ENCODE measurements at places on chromosomes 13 and 19. TPM values are rescaled to one million over a fixed set of nuclear protein-coding genes. Genes with fewer than 3 reads are reported as not detected.
A peak's percentile ranks its signal among the peaks of the same experiment; 100 is the strongest.

The ARHGAP45 gene
- total RNA-seq, result 13.2 TPM

GRCh38 chr19:30078381-30078910, 136.4 kb downstream of the URI1 start:
- no peak for DNase-seq

The SMIM44 gene
- not detected for total RNA-seq

The SWSAP1 gene
- total RNA-seq, result 0.78 TPM

DNA sequence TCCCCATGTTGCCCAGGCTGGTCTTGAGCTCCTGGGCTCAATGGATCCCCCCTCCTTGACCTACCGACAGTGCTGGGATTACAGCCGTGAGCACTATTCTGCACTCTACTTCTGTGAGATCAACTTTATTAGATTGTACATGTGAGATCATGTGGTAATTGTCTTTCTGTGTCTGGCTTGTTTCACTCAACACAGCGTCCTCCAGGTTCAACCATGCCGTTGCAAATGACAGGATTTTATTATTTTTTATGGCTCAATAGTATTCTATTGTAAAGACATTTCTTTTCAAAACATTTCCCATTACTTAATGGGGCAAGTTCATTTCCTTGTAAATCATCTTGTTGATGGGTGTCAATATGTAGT, 1.5 kb upstream of the OBI1 start:
- no peak for DNase-seq

DNA sequence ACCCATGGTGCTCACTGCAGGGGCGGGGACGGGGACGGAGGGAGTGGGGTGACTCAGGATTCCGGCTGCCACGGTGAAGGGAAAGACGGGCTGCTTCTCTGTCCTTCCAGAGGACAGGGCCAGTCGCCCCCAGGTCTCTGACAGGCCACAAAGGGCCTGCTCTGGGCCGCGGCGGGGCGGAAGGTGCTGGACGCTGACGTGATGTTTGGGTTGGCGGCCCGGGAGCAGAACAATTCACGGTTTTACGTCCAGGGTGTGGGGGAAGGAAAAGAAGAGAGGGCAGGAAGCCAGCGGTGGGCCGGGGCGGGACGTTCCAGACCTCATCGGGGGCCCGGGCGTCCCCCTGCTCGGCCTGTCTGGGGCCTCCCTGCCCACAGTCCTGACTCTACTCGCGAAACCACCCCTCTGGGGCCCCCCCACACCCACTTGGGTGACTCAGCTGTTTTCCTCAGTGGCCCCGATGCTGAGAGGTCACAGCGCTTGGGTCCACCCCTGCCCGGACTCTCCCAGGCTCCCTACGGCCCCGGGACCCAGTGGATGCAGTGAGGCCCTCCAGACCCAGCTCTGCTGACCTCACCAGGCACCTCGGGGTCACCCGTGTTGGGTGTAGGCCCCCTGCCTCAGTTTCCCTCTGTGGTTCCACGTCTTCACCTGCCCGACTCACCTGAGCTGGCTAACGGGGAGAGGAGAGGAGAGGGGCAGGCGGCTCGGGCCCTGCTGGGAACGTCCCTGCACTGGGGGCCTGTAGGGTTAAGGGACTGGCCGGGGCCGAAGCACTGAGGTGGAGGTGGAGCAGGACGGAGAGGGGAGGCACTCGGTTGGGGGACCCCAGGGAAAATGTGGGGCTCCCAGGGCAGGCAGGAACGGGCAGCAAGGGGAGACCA, 29.2 kb downstream of the PIP5K1C start:
- DNase-seq, result peak; percentile 33

DNA sequence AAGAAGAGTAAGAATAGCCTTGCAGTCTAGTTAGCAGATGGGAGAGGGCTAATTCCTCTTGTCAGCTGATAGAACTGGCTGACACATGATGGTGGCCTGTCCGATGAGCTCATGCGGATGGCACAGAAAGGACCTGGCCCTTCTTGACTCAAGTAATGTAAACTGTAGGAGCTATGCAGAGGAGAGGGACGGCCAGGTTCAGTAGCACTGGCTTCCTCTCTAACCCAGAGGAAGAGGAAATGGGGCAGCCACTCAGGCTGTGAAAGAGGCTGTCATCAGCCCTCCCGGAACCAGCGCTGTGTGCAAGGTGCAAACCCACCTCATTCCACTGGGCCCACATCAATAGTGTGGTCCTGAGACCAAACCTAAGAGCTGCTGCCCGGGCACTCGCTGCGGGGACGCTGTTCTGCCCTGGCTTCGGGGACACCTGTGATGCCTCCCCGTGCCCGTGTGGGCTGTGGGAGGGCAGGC, 30.8 kb upstream of the USE1 start:
- DNase-seq, result no peak

- peak; percentile 41 for DNase-seq
These were observed 572 bp upstream of the FKBP8 start for GRCh38 chr19:18543814-18544475.

- peak; percentile 21 for DNase-seq
These were observed 933 bp downstream of the TFPT start for GRCh38 chr19:54114340-54115108.

- no peak for DNase-seq
These were observed 296.0 kb downstream of the OLFM4 start for GRCh38 chr13:53324656-53325055.

The SIGLEC8 gene
- total RNA-seq, result not detected

The C19orf38 gene
- not detected for total RNA-seq

The SPACA4 gene
- not detected for total RNA-seq

The RHPN2 gene
- total RNA-seq, result 11.2 TPM

- DNase-seq, result peak; percentile 51
These were observed at the start of gene IQCN for GRCh38 chr19:18274219-18274780. Gene IQCN, minus strand, starts transcription at chr19:18274452. Its CDS starts 4,974 bp downstream, at chr19:18269478.
